ENCODE measurements at places on chromosomes 7 and 10.

GRCh38 chr7:46452561-46453135 is 531.6 kb upstream of the IGFBP3 start:
- DNase-seq, result no peak

GRCh38 chr10:5457741-5458140 is 41.6 kb downstream of the CALML5 start:
- no peak for DNase-seq

DNA sequence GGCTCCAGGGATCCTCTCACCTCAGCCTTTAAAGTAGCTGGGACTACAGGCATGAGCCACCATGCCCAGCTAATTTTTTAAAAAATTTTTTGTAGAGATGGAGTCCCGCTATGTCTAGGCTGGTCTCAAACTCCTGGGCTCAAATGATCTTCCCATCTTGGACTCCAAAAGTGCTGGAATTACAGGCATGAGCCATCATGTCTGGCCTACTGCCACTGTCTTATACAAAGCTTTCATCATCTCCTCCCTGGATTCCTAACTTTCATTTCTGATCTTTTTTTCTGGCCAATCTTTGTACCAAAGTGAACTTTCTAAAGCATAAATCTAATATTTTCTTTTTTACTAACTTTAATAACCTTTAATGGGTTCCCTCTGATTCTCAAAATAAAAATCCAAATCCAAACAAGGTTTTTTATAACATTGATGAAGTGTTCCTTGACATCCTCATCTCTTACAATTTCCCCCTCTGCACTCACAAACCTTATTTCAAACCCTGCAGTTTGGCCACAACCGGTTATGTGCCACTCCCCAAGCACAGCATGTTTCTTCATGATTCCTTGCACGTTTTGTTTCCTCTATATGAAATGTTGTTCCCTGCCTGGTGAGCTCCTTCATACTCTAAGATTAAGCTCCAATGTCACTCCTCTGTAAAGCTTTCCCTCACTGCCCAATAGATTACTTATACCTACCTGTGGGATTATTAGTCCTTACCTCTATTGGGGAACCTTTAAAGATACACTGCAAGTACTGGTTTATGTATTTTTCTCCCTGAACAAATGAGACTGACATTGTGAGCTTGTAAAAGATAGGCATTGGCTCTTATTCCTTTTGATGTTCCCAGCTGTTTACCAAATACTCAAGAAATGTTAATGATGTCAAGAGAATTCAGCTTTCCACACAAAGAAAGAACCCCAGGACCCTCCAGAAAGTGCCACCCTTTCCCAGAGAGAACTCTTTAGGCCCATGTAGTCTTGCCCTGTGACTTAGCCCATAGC is 101.7 kb downstream of the HOXA1 start:
- DNase-seq, result no peak

DNA sequence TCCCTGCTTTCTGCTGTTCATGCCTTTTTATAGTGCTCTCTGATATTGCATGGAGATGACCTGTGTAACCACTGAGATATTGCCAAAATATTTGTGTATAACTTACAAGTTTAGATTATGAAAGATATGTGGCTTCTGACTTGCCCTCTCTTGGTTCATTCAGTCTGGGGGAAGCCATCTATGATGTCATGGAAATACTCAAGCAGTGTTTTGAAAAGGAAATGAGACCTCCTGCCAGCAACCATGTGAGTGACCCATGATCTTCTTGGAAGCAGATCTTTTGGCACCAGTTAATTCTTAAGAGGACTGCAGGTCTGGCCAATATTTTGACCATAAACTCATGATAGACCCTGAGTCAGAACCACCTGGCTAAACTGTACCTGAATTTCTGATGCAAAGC is 183.0 kb downstream of the THSD7A start:
- DNase-seq, result no peak

- no peak for DNase-seq
Observed at GRCh38 chr10:1413823-1414222, 323.5 kb downstream of the ADARB2 start.

DNA sequence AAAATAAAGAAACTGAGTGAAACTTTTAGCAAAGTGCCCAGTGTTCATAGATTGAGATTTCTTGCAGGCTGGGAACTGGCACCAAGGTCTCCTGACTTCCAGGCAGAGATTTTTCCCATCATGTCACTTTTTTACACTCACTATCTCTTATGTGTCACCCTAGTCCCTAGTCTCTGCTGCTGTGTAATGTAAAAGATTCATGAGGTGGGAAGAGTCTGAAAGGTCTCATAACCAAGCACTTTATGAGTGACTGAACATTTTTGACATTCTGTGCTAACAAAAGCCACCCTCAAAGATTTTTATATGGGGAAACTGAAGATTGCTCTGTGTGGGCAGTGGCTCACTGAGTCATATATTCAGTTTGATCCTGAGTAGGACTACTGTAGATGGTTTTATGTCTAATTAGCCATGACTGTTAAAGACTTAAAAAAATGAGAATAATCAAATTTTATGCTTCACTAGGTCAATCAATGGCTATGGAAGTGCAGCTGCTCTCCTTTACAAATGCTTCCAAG is 900.3 kb upstream of the SORCS1 start:
- DNase-seq, result peak; percentile 71

DNA sequence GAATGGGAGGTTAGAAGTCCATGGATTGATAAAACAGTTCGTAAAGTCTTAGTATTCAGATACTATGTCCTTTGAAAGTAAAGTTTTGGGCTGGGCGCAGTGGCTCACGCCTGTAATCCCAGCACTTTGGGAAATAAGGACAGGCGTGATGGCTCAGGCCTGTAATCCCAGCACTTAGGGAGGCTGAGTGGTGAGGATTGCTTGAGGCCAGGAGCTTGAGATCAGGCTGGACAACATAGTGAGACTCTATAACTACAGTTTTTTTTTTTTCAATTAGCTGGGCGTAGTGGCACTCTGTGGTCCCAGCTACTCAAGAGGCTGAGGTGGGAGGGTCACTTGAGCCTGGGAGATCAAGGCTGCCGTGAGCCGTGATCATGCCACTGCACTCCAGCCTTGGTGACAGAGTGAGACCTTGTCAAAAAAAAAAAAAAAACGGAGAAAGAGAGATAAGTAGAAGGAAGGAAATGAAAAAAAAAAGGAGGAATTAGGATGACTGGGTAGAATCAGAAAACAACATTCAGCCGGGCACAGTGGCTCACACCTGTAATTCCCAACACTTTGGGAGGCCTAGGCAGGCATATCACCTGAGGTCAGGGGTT is 25.7 kb upstream of the AGFG2 start:
- no peak for DNase-seq

- no peak for DNase-seq
Observed at GRCh38 chr7:4659551-4660286, 22.4 kb upstream of the FOXK1 start.

Data from eye (tissue), 1 donor.